Osteocyte (in vitro differentiated cells): ENCODE measurements at places on chromosomes 11 and 22.

DNA sequence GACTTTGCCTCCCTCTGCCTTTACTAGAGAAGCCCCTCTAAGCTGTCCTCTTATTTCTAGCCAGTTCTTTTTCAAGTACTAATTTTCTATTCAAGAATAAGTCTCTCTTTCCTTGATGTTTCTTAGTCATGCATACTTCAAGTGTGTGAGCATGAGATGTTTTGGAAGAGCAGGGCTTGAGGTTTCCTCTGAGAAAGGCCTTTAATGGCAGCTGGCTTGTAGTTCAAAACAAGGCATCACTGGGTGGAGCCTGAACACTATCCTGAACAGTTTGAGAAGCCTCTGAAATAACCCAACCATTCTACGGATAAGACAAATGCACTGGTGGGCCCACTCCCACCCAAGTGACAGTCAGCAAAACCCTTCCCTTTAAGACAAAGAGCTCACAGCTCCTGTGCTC, 37.6 kb downstream of the CLDN25 start:
- DNase-seq = no peak

GRCh38 chr22:22954656-22955055, 67.0 kb downstream of the IGLL5 start:
- DNase-seq = no peak

- no peak for DNase-seq
Measured at GRCh38 chr11:86749821-86750401, 50.4 kb upstream of the PRSS23 start.

DNA sequence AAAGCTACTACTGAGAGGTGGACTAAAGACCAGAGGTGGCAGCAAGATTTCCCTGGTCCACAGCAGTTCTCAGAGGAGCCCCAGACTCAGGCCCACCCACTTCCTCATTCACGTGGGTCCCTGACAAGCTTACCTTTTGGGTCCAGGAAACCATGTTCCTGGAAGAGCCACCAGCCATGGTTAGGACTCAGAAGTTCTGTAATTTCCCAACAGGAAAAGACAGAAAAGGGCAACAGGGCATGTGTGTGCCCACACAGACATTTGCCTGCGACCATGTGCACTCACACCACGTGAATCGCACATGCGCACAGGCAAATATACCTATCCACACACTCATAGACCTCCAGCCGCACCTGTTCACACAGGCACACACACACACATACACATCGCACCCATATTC, 42.9 kb downstream of the LRRC32 start:
- peak; percentile 46 for DNase-seq

- no peak for DNase-seq
Measured at GRCh38 chr22:20430720-20431510, 6.7 kb downstream of the SCARF2 start.

GRCh38 chr11:82818409-82819043, 81.7 kb downstream of the PRCP start:
- DNase-seq = no peak

GRCh38 chr11:12787847-12788246, 113.6 kb downstream of the TEAD1 start:
- DNase-seq = no peak

DNA sequence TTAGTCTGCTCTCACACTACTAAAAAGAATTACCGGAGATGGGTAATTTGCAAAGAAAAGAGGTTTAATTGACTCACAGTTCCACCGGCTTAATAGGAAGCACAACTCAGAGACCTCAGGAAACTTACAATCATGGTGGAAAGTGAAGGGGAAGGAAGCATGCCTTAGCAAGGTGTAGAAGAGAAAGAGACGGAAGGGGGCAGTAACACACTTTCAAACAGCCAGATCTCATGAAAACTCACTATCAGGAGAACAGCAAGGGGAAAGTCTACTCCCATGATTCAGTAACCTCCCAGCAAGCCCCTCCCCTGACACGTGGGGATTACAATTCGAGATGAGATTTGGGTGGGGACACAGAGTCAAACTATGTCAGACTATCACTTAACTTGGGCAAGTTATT, 236.6 kb upstream of the ANO3 start:
- DNase-seq = no peak

DNA sequence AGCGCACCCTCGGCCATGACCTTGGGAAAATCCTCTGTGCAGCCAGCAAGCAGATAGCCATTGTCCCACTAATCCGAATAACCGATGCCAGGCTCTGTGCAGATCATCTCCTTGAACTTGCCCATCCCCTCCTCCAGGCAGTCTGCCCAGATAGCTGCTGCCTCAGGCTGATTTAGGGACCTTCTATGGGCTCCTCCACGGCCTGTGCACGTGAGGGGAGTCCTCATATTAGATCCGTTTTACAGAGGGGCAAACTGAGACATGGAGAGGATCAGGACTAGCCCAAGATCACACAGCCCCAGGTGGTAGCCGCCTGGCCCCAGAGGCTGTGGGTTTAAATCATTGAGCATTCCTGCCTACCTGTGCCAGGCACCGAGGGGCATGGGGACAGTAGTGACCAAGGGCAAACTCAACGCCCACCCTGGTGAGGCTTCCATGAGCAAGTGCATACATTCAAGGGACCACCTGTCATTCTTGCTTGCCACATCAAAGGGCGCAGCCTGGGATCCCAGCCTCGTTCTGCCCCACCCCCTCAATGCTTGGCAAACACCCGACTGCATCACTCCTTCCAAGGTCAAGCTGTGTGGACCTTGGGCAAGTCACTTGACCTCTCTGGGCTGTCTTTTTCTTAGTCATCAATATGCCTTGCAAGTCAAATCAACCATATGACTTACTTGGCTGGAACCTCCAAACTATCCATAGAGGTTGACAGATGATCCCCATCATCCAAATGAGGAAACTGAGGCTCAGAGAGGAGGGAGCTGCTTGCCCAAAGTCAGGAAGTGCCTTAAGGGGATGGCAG, 131.6 kb downstream of the MN1 start:
- no peak for DNase-seq

DNA sequence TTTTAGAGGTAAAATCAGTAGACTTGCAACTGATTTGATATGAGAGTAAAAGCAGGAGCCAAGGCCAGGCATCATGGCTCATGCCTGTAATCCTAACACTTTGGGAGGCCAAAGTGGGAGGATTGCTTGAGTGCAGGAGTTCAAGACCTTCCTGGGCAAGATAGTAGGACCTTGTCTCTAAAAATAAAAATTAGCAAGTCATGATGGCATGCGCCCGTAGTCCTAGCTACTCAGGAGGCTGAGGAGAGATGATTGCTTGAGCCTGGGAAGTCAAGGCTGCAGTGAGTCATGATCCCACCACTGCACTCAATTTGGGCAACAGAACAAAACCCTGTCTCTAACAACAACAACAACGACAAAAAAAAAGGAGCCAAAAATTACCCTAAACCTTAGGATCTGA, 13.5 kb downstream of the SGSM3 start:
- no peak for DNase-seq

DNA sequence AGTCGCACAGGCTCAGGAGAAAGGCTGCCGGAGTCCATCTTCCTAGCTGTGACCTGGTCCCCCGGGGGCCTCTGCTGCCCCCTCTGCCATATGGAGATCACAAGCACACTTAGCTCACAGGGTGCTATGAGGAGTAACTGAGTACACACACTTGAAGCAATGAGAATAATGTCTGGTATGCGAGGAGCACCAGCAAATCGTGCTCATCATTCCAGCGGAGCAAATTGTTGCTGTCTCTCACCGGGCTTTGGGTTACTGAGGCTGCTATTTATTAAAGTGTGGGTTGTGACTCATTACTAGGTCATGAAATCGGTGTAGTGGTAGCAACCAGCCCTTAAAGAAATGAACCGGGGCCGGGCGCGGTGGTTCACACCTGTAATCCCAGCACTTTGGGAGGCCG, 48.1 kb upstream of the EIF3D start:
- no peak for DNase-seq

GRCh38 chr11:74446532-74446938, 20.8 kb downstream of the KCNE3 start:
- DNase-seq = peak; percentile 80

DNA sequence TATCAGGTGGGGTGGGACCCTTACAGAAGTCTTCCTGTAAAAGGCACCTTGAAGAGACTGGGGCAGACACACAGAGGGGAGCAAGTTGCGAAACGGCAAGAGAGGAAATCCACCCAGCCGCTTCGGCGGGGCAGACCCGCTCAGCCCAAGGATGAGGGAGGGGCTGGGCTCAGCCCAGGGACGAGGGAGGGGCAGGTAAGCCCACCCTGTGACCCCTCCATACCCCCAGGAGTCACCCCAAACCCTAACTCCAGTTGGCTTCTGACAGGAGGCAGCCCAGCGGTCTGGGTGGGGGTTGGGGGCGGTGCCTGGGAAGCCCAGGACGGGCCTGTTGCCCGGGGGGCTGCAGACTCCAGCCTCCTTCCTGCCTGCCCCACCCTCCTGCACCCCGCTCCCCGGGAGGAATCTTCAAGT, 965 bp downstream of the OSBPL5 start:
- no peak for DNase-seq

DNA sequence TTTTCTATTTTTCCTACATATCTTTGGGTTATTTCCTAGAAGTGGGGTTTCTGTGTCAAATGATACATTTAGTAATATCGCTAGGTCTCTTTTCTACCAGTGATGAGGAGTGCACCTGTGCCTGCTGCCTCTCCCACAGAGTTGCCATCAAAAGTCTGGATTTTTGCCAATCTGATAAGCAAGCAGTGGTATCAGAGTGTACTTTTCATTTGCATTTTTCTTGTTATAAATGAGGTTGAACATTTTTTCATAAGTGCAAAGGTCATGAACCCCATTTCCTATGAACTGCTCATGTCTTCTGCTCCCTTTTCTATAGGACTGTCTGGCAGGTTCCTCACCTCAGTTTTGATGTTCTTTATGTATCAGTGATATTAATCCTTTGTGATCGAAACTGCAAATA, 1.7 kb downstream of the TRPM5 start:
- no peak for DNase-seq

- DNase-seq = no peak
Measured at GRCh38 chr22:37284805-37285355, 2.6 kb downstream of the CYTH4 start.

- no peak for DNase-seq
Measured at GRCh38 chr22:32695451-32695891, 106.0 kb upstream of the TIMP3 start.

DNA sequence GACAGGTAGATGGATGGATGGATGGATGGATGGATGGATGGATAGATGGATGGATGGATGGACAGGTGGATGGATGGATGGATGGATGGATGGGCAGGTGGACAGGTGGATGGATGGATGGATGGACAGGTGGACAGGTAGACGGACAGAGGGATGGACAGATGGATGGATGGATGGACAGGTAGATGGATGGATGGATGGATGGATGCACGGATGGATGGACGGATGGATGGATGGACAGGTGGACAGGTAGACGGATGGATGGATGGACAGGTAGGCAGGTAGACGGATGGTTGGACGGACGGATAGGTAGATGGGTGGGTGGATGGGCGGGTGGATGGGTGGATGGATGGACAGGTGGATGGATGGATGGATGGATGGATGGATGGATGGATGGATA, 24.3 kb downstream of the PDGFB start:
- DNase-seq = no peak

- DNase-seq = no peak
Measured at GRCh38 chr11:18692941-18693760, 5.4 kb upstream of the TMEM86A start.

- DNase-seq = no peak
Measured at GRCh38 chr22:27627901-27628300, 173.7 kb downstream of the MN1 start.

DNA sequence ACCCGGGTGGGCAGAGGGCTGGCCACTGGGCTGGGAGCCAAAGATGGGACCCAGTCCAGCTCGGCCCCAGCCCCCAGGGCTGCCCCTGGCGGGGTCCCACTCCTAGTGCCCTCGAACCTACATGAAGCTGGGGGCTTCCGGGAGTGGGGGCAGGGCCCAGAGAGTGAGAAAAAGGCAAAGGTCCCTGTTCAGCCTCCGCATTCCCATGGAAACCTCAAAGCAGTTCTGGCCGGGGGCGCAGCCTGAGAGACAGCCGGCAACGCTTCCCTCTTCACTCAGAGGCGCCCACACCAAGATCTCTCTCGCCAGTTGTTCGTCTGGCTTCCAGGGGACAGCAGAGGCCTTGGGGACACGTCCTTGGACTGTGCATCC, 22.4 kb upstream of the ARHGAP8 start:
- no peak for DNase-seq

- DNase-seq = no peak
Measured at GRCh38 chr11:30852091-30852490, 265.9 kb upstream of the MPPED2 start.

- DNase-seq = no peak
Measured at GRCh38 chr11:16883174-16883573, 131.0 kb downstream of the PLEKHA7 start.

GRCh38 chr22:44782363-44782963, 30.1 kb downstream of the ARHGAP8 start:
- no peak for DNase-seq
